ENCODE measurements at places on chromosomes 16 and 17.

GRCh38 chr17:1907909-1908698 lies 78.3 kb downstream of the RPA1 start:
- peak; percentile 14 for DNase-seq

- DNase-seq = peak; percentile 63
Measured at GRCh38 chr16:56669005-56669839, at the start of gene MT1H. Gene MT1H, plus strand, starts transcription at chr16:56669814. Its CDS starts 71 bp downstream, at chr16:56669885.

- DNase-seq = no peak
Measured at GRCh38 chr17:73833775-73834488, 189.7 kb upstream of the SDK2 start.

- no peak for DNase-seq
Measured at GRCh38 chr17:80665792-80666191, 121.2 kb downstream of the RPTOR start.

DNA sequence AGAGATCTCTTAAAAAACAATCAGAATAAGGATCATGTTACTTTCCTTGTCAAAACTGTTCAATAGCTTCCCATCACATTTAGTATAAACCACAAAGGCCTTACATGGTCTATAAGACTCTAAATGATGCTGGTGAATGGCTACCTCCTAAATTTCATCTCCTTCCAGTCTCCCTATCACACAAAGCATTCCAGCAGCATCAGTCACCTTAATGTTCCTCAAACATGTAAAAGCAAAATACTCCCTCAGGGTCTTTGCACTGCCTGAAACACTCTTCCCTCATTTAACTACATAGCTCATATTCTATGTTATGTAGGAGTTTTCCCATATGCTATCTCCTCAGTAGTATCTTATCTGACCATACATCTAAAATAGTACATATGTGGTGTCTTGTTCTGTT lies 53.5 kb upstream of the INTS2 start:
- DNase-seq = no peak

DNA sequence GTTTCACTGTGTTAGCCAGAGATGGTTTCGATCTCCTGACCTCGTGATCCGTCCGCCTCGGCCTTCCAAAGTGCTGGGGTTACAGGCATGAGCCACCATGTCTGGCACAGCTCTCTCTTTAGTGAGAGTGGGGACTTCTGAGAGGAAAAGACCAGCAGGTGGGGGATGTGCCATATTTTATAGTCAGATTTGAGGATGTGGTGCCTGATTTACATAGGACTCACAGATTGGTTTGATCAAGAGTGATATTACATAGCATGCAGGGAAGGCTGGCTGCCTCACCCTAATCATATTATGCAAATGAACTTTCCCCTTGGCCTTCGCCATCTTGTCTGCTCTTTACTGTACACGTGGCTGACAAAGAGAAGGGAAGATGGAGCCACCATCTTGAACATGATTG lies 28.1 kb upstream of the MAPK3 start:
- DNase-seq = no peak

GRCh38 chr16:19909750-19910322 lies 25.2 kb upstream of the GPRC5B start:
- no peak for DNase-seq

DNA sequence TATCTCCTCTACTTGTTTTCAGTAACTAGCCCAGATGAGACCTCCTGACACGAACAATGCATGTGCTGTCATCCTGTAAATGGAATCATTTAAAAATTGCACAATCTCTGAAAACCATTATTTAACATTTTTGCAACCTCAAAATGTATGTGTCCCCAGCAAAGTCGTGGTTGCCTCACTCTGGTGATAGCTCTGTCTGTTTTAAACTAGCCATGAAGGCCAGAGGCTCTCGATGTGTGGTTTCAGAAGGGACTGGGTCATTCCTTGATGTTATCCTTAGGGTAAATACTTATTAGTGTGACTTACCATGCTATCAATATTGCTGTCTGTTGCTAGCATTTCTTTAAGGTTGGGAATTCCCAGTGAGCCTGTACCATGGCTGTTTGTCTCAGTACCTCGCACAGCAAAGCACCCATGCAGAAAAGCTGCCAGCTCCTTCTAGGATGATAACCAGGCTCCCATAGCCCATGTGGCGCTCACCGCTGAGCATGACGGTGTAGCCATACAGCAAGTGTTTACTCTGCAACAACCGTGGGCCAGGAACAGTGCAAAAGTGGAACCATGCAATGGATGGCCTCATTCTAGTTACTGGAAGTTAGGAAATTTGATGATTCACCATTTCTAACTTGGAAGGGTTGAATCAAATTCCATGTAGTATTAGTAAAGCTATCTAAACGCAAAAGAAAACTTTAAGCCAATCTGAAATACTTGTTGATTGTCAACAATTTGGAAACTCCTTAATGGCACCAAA lies 2.9 kb upstream of the PGS1 start:
- no peak for DNase-seq

- no peak for DNase-seq
Measured at GRCh38 chr16:25426829-25427228, 169.2 kb upstream of the ZKSCAN2 start.

DNA sequence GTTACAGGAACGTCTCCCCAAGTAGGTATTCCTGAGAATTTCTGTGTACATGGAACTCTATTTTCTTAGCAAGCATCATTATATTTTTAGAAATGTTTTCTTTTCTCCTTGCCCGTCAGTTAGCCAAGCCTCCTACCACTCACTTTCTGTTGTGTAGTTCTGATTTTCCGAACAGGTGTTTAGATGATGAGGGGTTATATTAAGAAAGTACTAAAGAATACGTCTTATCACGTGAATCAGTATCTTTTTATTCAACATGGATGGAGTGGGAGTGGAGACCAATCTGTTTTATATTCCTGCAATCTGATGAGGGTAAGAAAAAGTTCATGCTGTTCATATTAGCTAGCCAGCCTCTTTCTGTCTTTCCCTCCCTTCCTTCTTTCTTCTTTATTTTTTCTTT lies 29.4 kb downstream of the MSI2 start:
- DNase-seq = no peak

GRCh38 chr17:44084131-44084538 lies 13.6 kb downstream of the G6PC3 start:
- peak; percentile 51 for DNase-seq

GRCh38 chr17:74452033-74452840 lies 14.2 kb upstream of the CD300A start:
- no peak for DNase-seq

GRCh38 chr17:72346306-72346705 lies 225.5 kb downstream of the SOX9 start:
- no peak for DNase-seq

DNA sequence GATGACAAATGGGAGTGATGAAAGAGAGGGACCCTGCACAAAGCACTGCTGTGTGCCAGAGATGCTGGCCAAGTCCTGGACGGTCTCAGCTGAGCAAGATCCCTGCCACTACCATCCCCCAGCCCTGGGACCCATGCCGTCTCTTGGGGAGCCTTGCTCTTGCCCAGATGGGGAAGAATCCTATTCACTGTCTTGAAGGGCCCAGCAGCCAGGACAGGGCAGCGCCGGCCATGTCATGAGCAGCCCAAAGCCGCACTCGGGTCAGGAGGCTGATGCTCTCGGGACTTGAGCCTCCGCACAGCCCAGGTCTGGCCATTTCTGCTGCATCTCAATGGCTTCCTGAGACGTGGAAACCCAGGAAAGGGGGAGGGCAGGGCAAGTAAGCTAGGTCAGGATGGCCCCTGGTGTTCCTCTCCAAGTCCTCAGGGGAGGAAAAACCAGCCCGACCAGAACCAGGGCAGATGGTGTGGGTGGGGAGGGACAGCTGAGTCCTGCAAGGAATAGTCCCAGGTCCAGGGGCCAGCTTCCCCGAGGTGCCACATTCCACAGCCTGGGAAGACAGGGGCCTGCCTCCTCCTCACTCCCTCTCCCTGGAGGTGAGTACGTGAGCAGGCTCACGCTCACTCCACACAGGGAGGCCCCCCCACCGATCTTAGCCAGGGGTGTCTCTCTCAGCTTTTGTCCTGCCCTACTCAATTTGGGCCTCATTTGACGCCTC lies 7.8 kb upstream of the KRT19 start:
- DNase-seq = no peak

DNA sequence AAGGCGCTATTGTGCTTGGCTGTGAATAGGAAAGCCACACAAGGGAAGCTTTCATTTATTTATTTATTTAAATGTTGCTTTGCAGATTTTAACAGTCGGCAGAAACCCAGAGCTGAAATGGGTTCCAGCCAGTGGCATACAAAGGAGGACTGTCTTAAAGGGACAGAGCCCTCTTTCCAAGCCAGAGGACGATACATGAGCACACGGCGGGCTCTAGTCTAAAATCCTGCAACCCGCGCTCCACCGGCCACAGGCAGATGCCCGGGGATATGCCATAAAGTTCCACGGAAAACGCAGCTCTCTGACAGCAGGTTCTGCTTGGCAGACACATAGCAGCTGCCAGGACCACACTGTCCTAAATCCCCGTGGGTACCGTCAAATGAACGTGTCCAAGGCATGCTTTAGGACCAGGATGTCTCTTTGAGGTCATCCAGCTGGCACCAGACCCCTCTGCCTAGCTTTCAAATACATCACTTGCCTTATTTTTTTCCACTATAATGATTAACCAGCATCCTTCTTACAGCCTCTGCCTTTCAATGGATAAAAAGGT lies 64.6 kb downstream of the CYTH1 start:
- DNase-seq = no peak

DNA sequence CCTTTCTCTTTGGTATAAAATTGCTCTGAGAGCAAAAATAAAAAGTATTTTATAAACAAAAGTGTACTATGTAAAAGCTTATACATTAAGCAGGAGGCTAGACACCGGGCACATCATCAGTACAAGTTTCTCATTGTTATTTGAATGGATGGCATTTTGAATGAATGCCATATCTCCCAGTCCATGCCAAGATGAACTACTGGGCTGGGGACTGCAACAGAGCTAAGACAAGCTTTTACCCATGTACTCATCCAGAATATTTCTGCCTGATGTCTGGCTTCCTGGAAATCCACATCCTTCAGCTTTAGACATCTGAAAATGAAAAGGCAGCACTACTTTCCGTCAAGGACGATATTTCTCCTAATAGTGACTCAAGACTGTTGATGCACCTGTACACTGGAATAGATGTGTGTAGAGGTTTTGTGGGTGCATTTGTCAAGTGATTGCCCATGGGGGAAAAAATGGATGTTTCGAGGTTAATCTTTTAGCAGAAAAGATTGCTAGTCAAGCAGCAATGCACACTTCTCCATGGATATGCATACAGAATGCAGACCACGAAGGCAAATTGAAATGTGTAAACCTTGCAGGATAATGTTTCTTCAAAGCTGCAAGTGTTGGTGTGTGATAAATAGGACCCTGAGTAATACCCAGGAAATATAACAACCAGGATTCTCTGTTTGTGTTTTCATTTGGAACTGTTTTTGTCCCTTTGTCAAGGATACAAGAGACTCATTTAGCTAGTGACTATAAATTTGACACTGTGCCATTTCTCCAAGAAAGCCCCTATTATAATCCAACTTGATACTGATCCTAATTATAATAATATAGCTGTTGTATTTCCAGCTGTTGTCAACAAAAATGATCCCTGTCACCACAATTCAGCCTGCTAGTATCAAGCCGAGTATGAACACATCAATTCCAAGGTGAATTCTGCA lies 173.8 kb downstream of the CDH8 start:
- DNase-seq = no peak

- DNase-seq = no peak
Measured at GRCh38 chr17:11177340-11177739, 63.7 kb upstream of the SHISA6 start.

- DNase-seq = peak; percentile 26
Measured at GRCh38 chr17:10614536-10615155, 42.5 kb downstream of the MYH3 start.

GRCh38 chr16:87471278-87472141 lies 21.3 kb downstream of the ZCCHC14 start:
- no peak for DNase-seq

DNA sequence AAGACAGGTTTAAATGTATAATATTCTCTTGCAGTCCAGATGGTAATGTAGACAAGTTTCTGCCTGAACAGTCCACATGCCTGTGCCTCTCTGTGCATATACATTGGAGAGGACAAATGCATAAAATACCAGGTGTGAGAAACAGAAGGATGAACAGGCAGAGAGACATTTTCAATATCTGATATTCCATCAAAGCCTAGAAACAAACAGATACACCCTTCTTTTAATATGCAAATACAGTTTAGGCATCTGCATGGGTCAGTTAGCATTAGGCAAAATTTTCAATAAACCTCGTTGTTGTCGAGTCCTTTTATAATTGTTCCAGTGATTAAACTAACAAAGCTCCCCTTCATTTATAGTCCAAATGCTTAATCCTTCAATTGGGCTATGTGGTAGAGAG lies 897 bp downstream of the OMG start:
- DNase-seq = no peak

DNA sequence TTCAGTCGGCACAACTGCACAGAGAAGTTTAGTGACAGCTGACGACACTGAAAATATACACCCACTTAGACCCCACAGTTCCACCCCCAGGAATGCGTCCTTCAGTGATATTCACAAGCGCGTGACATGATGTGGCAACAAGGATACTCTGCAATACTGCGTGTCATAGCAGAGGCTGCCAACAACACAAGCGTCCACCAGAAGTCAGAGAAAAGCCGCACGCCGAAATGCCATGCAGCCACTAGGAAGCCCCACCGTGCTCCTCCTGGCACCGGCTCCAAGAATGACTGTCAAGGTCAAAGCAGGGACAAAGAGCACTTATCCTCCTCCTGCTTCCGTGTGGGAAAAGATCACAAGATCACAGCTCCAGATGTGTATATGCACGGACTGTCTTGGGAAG lies 3.5 kb downstream of the ATP2A3 start:
- no peak for DNase-seq

GRCh38 chr17:8163978-8164814 lies 1.4 kb upstream of the VAMP2 start:
- peak; percentile 76 for DNase-seq

- no peak for DNase-seq
Measured at GRCh38 chr17:76134911-76135809, 5.9 kb downstream of the FOXJ1 start.

- DNase-seq = no peak
Measured at GRCh38 chr17:77531002-77531401, 390.2 kb downstream of the SEC14L1 start.

DNA sequence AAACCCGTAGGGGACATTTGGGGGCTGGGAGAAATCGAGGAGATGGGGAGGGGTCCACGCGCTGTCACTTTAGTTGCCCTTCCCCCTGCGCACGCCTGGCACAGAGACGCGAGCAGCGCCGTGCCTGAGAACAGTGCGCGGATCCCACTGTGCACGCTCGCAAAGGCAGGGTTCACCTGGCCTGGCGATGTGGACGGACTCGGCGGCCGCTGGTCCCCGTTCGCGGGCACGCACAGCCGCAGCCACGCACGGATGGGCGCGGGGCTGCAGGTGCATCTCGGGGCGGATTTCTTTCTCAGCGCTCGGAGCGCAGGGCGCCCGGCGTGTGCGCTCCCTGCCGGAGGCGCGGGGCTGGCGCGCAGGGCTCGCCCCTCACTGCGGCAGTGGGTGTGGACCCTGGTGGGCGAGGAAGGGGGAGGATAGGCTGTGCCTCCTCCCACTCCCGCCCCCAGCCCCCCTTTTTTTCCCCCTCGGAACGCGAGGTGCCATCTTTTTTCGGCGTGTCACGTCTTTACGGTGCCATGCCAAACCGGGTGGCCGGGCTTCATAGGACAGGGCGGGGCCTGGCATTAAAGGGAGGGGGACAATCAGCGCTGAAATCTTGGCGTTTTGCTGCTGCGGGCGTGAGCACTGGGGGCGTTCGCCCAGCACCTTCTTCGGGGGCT lies 1.1 kb downstream of the MAPT start:
- DNase-seq = no peak

Measured in activated naive CD8-positive, alpha-beta T cell treated with anti-CD3 and anti-CD28 coated beads for 36 hours (primary cell).